T-helper 17 cell (primary cell): ENCODE measurements at places on chromosomes 2 and 18. TPM values are rescaled to one million over a fixed set of nuclear protein-coding genes. Genes with fewer than 3 reads are reported as not detected.
A peak's percentile ranks its signal among the peaks of the same experiment; 100 is the strongest.

Gene CD8B2
- total RNA-seq = not detected

Gene PROKR1
- total RNA-seq = not detected

GRCh38 chr2:85534881-85535280, 4.1 kb upstream of the MAT2A start:
- H3K36me3 ChIP-seq = no peaks in the 10 kb centered on the region
- no peak for DNase-seq
- no peak overlapping the region for H3K4me3 ChIP-seq

DNA sequence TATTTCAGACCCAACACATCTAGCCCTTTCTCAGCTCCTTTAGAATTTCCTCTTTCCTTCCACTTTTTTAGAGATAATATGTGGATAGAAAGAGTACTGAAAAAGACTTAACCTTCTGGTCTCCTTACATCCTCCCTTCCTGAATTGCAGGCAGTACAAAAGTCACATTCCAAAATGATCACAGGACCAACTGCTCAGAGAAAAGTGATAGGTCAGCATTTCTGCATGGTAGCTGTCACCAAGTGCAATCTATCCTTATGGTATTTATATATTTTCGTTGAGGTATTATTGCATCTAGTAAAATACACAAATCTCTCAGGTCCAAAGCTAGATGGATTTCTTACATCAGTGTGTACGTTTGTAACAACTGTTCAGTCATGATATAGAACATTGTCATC, 427.5 kb downstream of the LPIN1 start:
- H3K36me3 ChIP-seq = no peaks in the 10 kb centered on the region
- peaks cover 52% of the 10 kb centered on the region for H3K4me1 ChIP-seq
- DNase-seq = no peak

GRCh38 chr2:134714228-134714627, 4.6 kb downstream of the TMEM163 start:
- DNase-seq = no peak
- peaks cover 75% of the 10 kb centered on the region for H3K27me3 ChIP-seq
- no peak overlapping the region for H3K4me3 ChIP-seq
- H3K4me1 ChIP-seq = peaks cover 29% of the 10 kb centered on the region
- H3K36me3 ChIP-seq = no peaks in the 10 kb centered on the region

DNA sequence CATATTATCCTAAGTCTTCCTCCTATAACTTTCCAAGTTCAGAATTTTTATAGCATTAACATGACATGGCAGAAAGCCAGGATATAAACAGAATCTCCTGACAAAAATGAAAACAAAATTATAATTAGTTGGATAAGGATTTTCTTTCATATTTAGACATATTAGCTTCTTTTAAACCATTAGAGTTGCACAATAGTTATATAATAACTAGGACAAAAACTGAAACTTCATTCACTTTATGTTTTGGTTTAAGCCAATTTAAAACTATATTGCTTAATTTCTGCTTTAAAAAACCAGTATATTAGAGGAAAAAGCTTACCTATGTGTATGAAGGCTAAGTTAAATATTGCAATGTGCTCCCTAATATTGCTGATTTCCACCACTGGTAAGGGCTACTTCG, 254.8 kb downstream of the GPD2 start:
- DNase-seq = no peak
- H3K27me3 ChIP-seq = peaks cover 15% of the 10 kb centered on the region
- no peak overlapping the region for H3K4me3 ChIP-seq
- H3K36me3 ChIP-seq = no peaks in the 10 kb centered on the region
- peaks cover 2% of the 10 kb centered on the region for H3K4me1 ChIP-seq

- no peaks in the 10 kb centered on the region for H3K36me3 ChIP-seq
- H3K4me1 ChIP-seq = no peaks in the 10 kb centered on the region
- no peak overlapping the region for H3K27ac ChIP-seq
- H3K4me3 ChIP-seq = no peak overlapping the region
These were observed 41.3 kb downstream of the LHCGR start for GRCh38 chr2:48714245-48714644.

GRCh38 chr2:43073401-43073825, 153.0 kb downstream of the ZFP36L2 start:
- H3K27ac ChIP-seq = no peak overlapping the region
- H3K27me3 ChIP-seq = no peaks in the 10 kb centered on the region
- H3K4me1 ChIP-seq = no peaks in the 10 kb centered on the region
- no peak overlapping the region for H3K4me3 ChIP-seq
- no peaks in the 10 kb centered on the region for H3K36me3 ChIP-seq
- no peak for DNase-seq

GRCh38 chr2:172969609-172970008, 106.0 kb upstream of the MAP3K20 start:
- no peaks in the 10 kb centered on the region for H3K36me3 ChIP-seq
- H3K4me1 ChIP-seq = peaks cover 13% of the 10 kb centered on the region
- H3K27ac ChIP-seq = peak overlapping the region; percentile 82
- peaks cover 64% of the 10 kb centered on the region for H3K27me3 ChIP-seq
- DNase-seq = no peak
- H3K4me3 ChIP-seq = no peak overlapping the region

- no peak overlapping the region for H3K27ac ChIP-seq
- H3K4me1 ChIP-seq = peaks cover 2% of the 10 kb centered on the region
- H3K36me3 ChIP-seq = no peaks in the 10 kb centered on the region
These were observed 153.4 kb downstream of the AGAP1 start for GRCh38 chr2:235647264-235647663.

- peaks cover 2% of the 10 kb centered on the region for H3K4me1 ChIP-seq
- H3K27me3 ChIP-seq = peaks cover 63% of the 10 kb centered on the region
- no peak overlapping the region for H3K27ac ChIP-seq
These were observed 71.1 kb upstream of the MAPRE2 start for GRCh38 chr18:34970106-34970505.

DNA sequence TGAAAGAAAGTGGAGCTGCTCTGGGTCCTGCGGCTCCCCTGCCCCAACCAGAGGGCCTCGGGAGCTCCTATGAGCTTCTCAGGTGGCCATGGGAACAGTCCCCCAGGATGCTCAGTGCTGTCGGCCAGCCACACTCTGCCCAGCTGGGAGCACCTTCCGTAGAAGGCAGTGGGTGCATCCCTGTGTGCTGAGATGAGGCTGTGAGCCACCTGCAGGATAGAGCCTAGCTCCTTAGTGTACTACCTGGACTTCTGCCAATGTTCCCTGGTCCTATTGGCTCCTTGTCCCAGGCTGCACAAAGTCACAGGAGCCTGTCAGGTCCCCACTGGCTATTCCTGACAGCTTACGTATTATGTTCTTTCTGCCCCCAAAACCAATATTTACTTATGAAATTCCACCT, 16.1 kb downstream of the PRELID3A start:
- no peak overlapping the region for H3K27ac ChIP-seq
- no peak for DNase-seq
- no peak overlapping the region for H3K4me3 ChIP-seq
- H3K27me3 ChIP-seq = peaks cover 13% of the 10 kb centered on the region
- peaks cover 7% of the 10 kb centered on the region for H3K4me1 ChIP-seq

DNA sequence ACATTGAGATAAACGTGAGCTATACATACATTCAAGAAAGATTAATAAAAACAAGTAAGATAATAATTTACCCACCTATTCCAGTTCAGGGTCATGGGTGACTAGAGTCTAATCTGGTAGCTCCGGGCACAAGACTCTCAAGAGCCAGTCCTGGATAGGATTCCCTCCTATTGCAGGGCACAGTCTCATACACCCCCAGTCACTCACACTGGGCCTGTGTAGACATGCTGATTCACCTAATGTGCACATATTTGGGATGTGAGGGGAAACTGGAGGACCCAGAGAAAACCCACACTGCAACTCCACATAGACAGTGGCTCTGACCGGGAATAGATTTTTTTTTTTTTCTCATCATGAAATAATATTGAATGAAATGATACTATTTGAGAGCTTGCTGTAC, 81.5 kb upstream of the THUMPD2 start:
- no peak for DNase-seq
- no peak overlapping the region for H3K4me3 ChIP-seq
- H3K27me3 ChIP-seq = peaks cover 9% of the 10 kb centered on the region
- H3K36me3 ChIP-seq = peaks cover 2% of the 10 kb centered on the region
- H3K4me1 ChIP-seq = no peaks in the 10 kb centered on the region

GRCh38 chr2:216553093-216553478, 54.4 kb downstream of the RPL37A start:
- no peaks in the 10 kb centered on the region for H3K4me1 ChIP-seq
- DNase-seq = no peak
- H3K4me3 ChIP-seq = no peak overlapping the region
- peaks cover 26% of the 10 kb centered on the region for H3K27me3 ChIP-seq
- no peaks in the 10 kb centered on the region for H3K36me3 ChIP-seq
- H3K27ac ChIP-seq = no peak overlapping the region

GRCh38 chr2:104976603-104977120, 61.2 kb upstream of the MRPS9 start:
- H3K4me1 ChIP-seq = no peaks in the 10 kb centered on the region
- no peak overlapping the region for H3K4me3 ChIP-seq
- peaks cover 25% of the 10 kb centered on the region for H3K27me3 ChIP-seq
- H3K36me3 ChIP-seq = no peaks in the 10 kb centered on the region

- no peak overlapping the region for H3K4me3 ChIP-seq
- no peaks in the 10 kb centered on the region for H3K36me3 ChIP-seq
- no peak for DNase-seq
- H3K27me3 ChIP-seq = peaks cover 30% of the 10 kb centered on the region
- no peak overlapping the region for H3K27ac ChIP-seq
These were observed 124.1 kb upstream of the MAP3K20 start for GRCh38 chr2:172951554-172951953.
